Calu3 (cell line): ENCODE measurements at places on chromosomes 3 and 15. TPM values are rescaled to one million over a fixed set of nuclear protein-coding genes. Genes with fewer than 3 reads are reported as not detected.

- no peaks in the 10 kb centered on the region for H3K4me1 ChIP-seq
- no peak for DNase-seq
- no peak overlapping the region for H3K4me3 ChIP-seq
- no peak overlapping the region for H3K27ac ChIP-seq
- no peaks in the 10 kb centered on the region for H3K27me3 ChIP-seq
Measured at GRCh38 chr3:59873576-59874230, 823.9 kb upstream of the CFAP20DC start.

- H3K36me3 ChIP-seq = no peaks in the 10 kb centered on the region
- no peak for DNase-seq
- no peak overlapping the region for H3K4me3 ChIP-seq
- peak overlapping the region; percentile 22 for H3K27ac ChIP-seq
Measured at GRCh38 chr3:161322781-161323568, 48.3 kb downstream of the SPTSSB start.

DNA sequence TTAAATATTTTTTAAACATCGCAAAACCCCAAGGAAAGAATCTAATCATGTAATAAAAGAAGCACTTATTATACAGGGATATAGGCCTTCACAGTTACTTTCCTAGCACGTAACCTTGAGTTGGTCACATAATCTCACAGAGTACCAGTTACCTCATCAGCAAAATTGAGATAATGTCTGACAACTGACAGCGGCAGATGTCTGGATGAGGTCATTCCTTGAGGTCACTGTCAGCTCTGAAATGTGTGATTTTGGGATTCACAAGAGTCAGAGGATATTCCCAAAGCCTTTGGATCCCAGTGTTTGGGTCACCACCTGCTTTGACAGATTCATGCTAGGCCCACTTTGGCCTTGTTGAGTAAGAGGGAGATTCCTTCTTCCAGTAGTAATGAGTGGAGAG is 151.4 kb upstream of the SEMA6D start:
- no peaks in the 10 kb centered on the region for H3K36me3 ChIP-seq
- no peaks in the 10 kb centered on the region for H3K4me1 ChIP-seq
- H3K4me3 ChIP-seq = no peak overlapping the region
- no peak overlapping the region for H3K27ac ChIP-seq

GRCh38 chr3:25652921-25653320 is 11.8 kb downstream of the TOP2B start:
- H3K36me3 ChIP-seq = no peaks in the 10 kb centered on the region
- peaks cover 41% of the 10 kb centered on the region for H3K4me1 ChIP-seq
- no peak overlapping the region for H3K27ac ChIP-seq
- H3K4me3 ChIP-seq = no peak overlapping the region
- DNase-seq = no peak

GRCh38 chr3:168165390-168166269 is 69.9 kb upstream of the GOLIM4 start:
- no peaks in the 10 kb centered on the region for H3K36me3 ChIP-seq
- peak; percentile 73 for DNase-seq
- H3K4me3 ChIP-seq = no peak overlapping the region
- no peaks in the 10 kb centered on the region for H3K4me1 ChIP-seq

GRCh38 chr3:181210275-181210674 is 220.7 kb upstream of the DNAJC19 start:
- H3K27ac ChIP-seq = no peak overlapping the region
- no peaks in the 10 kb centered on the region for H3K36me3 ChIP-seq
- H3K27me3 ChIP-seq = no peaks in the 10 kb centered on the region
- no peak for DNase-seq
- no peak overlapping the region for H3K4me3 ChIP-seq

- H3K27me3 ChIP-seq = no peaks in the 10 kb centered on the region
- no peaks in the 10 kb centered on the region for H3K4me1 ChIP-seq
- H3K36me3 ChIP-seq = peaks cover 39% of the 10 kb centered on the region
- peak overlapping the region; percentile 31 for H3K27ac ChIP-seq
Measured at GRCh38 chr3:47836986-47837385, 34.0 kb downstream of the DHX30 start.

- peaks cover 47% of the 10 kb centered on the region for H3K4me1 ChIP-seq
- H3K27ac ChIP-seq = peak overlapping the region; percentile 13
- no peak for DNase-seq
- H3K27me3 ChIP-seq = no peaks in the 10 kb centered on the region
- peak overlapping the region; percentile 7 for H3K4me3 ChIP-seq
Measured at GRCh38 chr15:94253742-94254141, 22.4 kb downstream of the MCTP2 start.

- DNase-seq = peak; percentile 36
- no peaks in the 10 kb centered on the region for H3K36me3 ChIP-seq
- H3K27ac ChIP-seq = no peak overlapping the region
- H3K4me3 ChIP-seq = no peak overlapping the region
- no peaks in the 10 kb centered on the region for H3K27me3 ChIP-seq
Measured at GRCh38 chr3:117628823-117629291, 919.3 kb downstream of the TUSC7 start.

GRCh38 chr3:39127908-39128304 is 20.4 kb downstream of the TTC21A start:
- DNase-seq = no peak
- H3K4me3 ChIP-seq = no peak overlapping the region
- H3K4me1 ChIP-seq = peaks cover 31% of the 10 kb centered on the region
- H3K27me3 ChIP-seq = no peaks in the 10 kb centered on the region
- H3K27ac ChIP-seq = no peak overlapping the region

GRCh38 chr3:13483988-13484695 is 4.0 kb downstream of the HDAC11 start:
- H3K27ac ChIP-seq = peak overlapping the region; percentile 88
- peaks cover 20% of the 10 kb centered on the region for H3K36me3 ChIP-seq
- H3K4me1 ChIP-seq = peaks cover 19% of the 10 kb centered on the region
- no peak for DNase-seq

- no peak overlapping the region for H3K4me3 ChIP-seq
- no peaks in the 10 kb centered on the region for H3K27me3 ChIP-seq
- no peak for DNase-seq
- H3K4me1 ChIP-seq = no peaks in the 10 kb centered on the region
Measured at GRCh38 chr3:77365152-77365551, 325.3 kb downstream of the ROBO2 start.

GRCh38 chr15:33722005-33722672 is 246.2 kb upstream of the CHRM5 start:
- H3K27ac ChIP-seq = no peak overlapping the region
- no peak for DNase-seq
- H3K4me1 ChIP-seq = no peaks in the 10 kb centered on the region
- no peaks in the 10 kb centered on the region for H3K36me3 ChIP-seq

DNA sequence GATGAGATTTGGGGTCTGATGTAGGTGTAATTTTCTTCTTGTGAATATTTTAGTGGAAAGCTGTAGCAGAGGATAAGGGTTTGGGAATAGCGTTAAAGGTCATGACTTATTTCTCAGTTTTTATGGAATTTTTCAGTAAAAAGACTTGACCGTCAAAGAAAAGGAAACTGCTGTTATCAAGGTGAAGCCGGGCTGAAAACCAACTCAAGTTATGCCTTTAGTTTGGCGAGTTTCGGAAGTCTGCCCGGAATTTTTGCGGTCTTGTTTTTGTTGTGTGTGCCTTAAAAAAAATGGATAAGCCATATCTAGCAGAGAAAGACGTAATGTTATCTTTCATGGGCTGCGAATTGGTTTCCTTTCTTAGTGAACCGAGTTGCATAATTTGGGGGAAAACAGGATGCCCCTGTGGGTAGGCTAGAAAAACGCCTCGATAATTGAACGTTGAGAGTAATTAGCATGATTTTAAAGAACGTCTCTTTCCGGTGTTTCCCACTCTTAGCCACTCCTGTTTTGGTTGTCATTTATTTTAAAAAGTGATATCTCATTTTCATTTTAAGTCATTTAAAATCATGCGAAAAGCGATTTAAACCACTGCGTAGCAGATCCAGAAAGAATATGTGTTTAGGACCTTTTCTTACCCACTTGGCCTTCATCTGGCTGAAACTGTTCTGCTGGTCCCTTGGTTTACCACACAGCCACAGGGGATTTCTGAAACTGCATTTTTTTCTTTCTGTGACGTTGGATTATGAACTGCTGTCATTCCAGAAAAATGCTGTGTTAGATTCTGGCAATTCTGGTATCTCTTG is 1.1 kb downstream of the NFKBIZ start:
- H3K4me1 ChIP-seq = peaks cover 36% of the 10 kb centered on the region
- H3K36me3 ChIP-seq = peaks cover 77% of the 10 kb centered on the region
- peak overlapping the region; percentile 92 for H3K27ac ChIP-seq
- H3K27me3 ChIP-seq = no peaks in the 10 kb centered on the region

DNA sequence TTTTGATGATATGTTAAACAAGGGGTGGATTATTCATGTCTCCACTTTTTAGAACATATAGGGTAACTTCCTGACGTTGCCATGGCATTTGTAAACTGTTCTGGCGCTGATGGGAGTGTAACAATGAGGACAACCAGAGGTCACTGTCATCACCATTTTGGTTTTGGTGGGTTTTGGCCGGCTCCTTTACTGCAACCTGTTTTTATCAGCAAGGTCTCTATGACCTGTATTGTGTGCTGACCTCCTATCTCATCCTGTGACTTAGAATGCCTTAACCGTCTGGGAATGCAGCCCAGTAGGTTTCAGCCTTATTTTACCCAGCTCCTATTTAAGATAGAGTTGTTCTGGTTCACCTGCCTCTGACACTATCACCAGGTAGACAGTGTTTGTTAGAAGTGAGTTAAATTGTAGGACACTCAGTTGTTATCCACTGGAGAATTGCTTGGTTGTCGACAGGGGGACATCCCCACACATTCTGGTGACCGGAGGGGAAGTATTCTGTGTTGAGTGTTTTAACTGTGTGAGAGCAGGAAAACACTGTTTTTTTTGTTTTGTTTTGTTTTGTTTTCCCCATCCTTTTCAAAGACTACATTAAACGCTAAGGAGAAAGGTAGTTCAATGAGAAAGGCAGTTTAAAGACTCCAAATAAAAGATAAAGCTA is 36.9 kb upstream of the SKIL start:
- peaks cover 48% of the 10 kb centered on the region for H3K4me1 ChIP-seq
- peak; percentile 55 for DNase-seq
- H3K27me3 ChIP-seq = no peaks in the 10 kb centered on the region
- H3K36me3 ChIP-seq = peaks cover 13% of the 10 kb centered on the region

GRCh38 chr3:194532591-194532990 is 45.8 kb upstream of the ATP13A3 start:
- H3K4me3 ChIP-seq = no peak overlapping the region
- H3K27me3 ChIP-seq = no peaks in the 10 kb centered on the region
- no peak overlapping the region for H3K27ac ChIP-seq
- H3K36me3 ChIP-seq = peaks cover 7% of the 10 kb centered on the region
- H3K4me1 ChIP-seq = peaks cover 32% of the 10 kb centered on the region
- no peak for DNase-seq

GRCh38 chr3:64650096-64650622 is 37.6 kb downstream of the ADAMTS9 start:
- peaks cover 17% of the 10 kb centered on the region for H3K4me1 ChIP-seq
- H3K27me3 ChIP-seq = no peaks in the 10 kb centered on the region
- no peak for DNase-seq
- H3K4me3 ChIP-seq = no peak overlapping the region
- peaks cover 15% of the 10 kb centered on the region for H3K36me3 ChIP-seq
- peak overlapping the region; percentile 55 for H3K27ac ChIP-seq

DNA sequence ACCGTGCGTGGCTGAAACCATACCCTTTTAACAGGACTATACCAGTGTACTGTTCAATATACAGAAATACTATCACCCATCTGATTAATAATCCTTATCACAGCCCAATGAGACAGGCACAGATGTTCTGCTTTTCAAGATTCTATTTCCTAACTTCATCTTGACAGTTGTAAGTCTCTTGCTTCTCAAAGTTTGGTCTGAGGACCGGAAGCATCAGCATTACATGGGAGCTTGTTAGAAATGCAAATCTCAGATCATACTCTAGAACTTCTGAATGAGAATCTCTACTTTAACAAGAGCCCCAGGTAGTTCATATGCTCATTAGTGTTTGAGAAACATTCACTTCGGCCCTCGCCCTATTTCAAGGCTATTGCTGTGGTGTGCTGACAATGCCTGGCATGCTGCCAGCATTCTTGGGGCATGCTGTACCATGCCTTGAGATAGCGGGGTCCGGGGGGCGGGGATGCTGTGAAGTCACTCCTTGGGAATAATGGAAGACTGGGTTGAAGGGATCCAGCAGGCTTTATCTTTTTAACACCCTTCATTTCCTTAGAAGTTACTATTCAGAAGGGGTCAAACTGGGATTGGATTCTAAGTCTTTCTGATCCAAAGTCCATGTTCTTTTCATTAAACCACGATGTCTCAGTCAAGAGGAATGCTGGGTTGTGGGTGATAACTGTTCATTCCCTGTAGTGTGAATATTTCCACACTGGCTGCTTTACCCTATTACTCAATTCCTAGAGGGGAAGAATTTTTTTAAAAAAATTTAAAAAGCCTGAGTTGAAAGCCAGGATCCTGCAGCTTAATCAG is 194.7 kb downstream of the LPP start:
- H3K27ac ChIP-seq = peak overlapping the region; percentile 69
- peak; percentile 88 for DNase-seq
- H3K4me3 ChIP-seq = peak overlapping the region; percentile 18

DNA sequence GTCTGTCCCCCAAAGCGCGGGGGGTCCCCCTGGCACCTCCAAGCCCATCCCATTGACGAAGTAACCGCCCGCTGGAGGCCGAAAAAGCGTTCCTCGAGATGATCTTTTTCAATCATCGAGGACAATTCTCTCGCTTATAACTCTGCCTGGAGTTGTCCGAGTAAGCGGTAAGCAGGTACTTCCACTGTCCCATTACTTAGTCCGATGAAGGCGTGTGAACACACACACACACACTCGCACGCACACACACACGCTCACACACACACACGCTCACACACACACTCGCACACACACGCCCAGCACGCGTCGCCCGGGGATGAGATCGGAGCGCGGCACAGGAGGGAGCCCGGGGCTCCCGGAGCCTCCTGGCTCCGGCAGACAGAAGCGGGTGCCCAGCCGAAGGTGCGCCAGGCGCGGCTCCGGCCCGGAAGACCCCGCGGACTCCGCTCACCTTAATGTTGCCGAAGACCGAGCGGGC is 430 bp downstream of the SLCO2A1 start:
- H3K36me3 ChIP-seq = no peaks in the 10 kb centered on the region
- H3K4me1 ChIP-seq = peaks cover 13% of the 10 kb centered on the region
- H3K4me3 ChIP-seq = peak overlapping the region; percentile 71
- no peak overlapping the region for H3K27ac ChIP-seq

- no peaks in the 10 kb centered on the region for H3K36me3 ChIP-seq
- no peak for DNase-seq
Measured at GRCh38 chr3:71641674-71642073, 58.1 kb upstream of the FOXP1 start.

GRCh38 chr3:168495932-168496331 is 400.2 kb upstream of the GOLIM4 start:
- no peak overlapping the region for H3K27ac ChIP-seq
- no peaks in the 10 kb centered on the region for H3K4me1 ChIP-seq
- H3K36me3 ChIP-seq = no peaks in the 10 kb centered on the region
- no peak overlapping the region for H3K4me3 ChIP-seq
- no peak for DNase-seq
- no peaks in the 10 kb centered on the region for H3K27me3 ChIP-seq

The KBTBD8 gene
- 4.1 and 5.9 TPM in 2 replicates for total RNA-seq

The ARRDC4 gene
- 3.0 and 3.2 TPM in 2 replicates for total RNA-seq

The CIB2 gene
- 15.1 and 15.7 TPM in 2 replicates for total RNA-seq

The SCN5A gene
- total RNA-seq = 0.42 and 0.61 TPM in 2 replicates

The CLEC3B gene
- not detected in 2 replicates for total RNA-seq

The IL5RA gene
- total RNA-seq = not detected in 2 replicates

The IL16 gene
- not detected in 2 replicates for total RNA-seq

The NPTN gene
- total RNA-seq = 190 TPM in 2 replicates

The ZNF654 gene
- 12.9 and 14.1 TPM in 2 replicates for total RNA-seq

The LXN gene
- total RNA-seq = 42.8 and 43.4 TPM in 2 replicates

The FBXO40 gene
- total RNA-seq = not detected in 2 replicates

The SCN11A gene
- 0.09 TPM in 1 of 2 replicates, not detected in the other for total RNA-seq

The SLC6A1 gene
- total RNA-seq = not detected in 2 replicates

The USP4 gene
- total RNA-seq = 40.0 and 43.5 TPM in 2 replicates

The IP6K2 gene
- 87.0 and 105 TPM in 2 replicates for total RNA-seq

The CHRNA5 gene
- total RNA-seq = 34.9 and 47.0 TPM in 2 replicates

The IL12A gene
- total RNA-seq = 1.0 and 3.6 TPM in 2 replicates
